ENCODE measurements at places on chromosomes 1 and 21.
A peak's percentile ranks its signal among the peaks of the same experiment; 100 is the strongest.

- DNase-seq = no peak
Measured at GRCh38 chr1:204672482-204673121, 12.9 kb downstream of the LRRN2 start.

- DNase-seq = no peak
Measured at GRCh38 chr1:34163792-34164731, 968 bp downstream of the CSMD2 start.

- no peak for DNase-seq
Measured at GRCh38 chr1:156025876-156026275, 5.1 kb upstream of the SSR2 start.

GRCh38 chr1:24364975-24365678 lies 46.0 kb downstream of the GRHL3 start:
- DNase-seq = no peak

GRCh38 chr1:218299416-218299815 lies 14.3 kb downstream of the RRP15 start:
- DNase-seq = no peak

DNA sequence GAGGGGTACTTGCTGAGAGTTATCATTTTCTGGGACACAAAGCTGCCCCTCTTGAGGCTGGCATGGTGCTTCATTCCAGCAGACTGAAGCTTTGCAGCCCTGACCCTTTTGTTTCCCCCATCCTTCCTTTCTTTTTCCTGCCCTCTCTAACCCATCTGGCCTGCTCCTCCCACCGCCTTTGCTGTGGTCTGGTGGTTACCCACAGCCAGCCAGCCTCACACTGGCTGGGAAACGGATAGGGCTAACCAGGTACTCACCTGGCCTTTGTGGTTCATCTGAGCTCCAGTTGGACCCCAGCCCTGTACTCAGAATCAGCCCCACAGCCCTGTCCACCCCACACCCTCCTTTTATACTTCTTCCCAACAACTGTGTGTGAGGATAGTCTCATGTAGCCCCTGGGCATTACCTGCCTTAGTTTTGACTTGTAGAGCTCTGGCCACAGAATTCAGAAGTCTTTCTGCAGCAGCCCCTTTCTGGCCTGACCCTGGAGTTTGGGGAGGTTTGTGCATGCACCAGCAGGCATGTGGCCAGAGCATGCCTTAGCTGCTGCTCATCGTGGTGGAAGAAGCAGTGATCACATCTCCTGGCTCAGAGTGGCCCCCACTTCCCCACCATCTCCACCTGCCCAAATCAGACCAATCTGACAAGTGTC lies 138.0 kb downstream of the TRABD2B start:
- no peak for DNase-seq

GRCh38 chr1:14682941-14683621 lies 84.6 kb downstream of the KAZN start:
- DNase-seq = no peak

- DNase-seq = no peak
Measured at GRCh38 chr1:220879509-220880361, 492 bp downstream of the HLX start.

GRCh38 chr1:22870201-22870871 lies 102.3 kb downstream of the LACTBL1 start:
- DNase-seq = peak; percentile 11

DNA sequence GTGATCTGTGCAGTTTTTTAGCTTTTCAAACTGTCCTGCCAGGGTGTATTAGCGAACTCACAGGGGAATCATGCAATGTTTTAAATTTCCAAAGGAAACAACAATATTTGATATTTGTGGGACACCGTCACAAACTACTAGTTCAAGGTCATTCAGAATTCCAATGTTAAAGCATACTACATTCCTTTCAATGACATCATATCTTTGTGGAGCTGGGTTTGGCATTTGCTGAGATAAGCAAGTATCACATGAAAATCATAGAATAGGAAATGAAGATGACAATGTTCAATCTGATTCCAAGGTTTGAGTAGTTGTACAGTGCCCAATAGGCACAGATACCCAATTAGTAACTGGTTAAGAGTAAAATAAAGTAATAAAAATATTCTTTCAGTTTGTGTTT lies 35.6 kb downstream of the NUF2 start:
- DNase-seq = no peak

DNA sequence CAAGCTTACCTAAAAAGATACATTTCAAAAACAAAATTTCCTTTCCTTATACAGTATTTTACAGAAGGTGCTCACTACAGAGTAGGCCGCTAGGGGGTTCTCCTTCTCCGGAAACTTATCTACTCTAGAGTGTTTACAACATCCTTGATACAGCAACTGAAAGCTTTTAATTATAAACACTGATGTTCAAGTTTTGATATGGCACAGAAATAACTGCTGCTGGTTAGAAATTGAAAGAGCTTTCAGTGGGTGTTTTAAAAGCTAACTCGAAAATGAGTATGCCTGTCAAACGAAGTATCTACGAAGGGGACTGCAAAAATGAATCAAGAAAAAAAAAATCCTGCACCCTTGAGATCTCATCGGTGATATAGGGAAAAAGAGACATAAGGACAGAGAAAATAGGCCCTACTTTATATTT lies 1.0 kb downstream of the YOD1 start:
- peak; percentile 67 for DNase-seq

DNA sequence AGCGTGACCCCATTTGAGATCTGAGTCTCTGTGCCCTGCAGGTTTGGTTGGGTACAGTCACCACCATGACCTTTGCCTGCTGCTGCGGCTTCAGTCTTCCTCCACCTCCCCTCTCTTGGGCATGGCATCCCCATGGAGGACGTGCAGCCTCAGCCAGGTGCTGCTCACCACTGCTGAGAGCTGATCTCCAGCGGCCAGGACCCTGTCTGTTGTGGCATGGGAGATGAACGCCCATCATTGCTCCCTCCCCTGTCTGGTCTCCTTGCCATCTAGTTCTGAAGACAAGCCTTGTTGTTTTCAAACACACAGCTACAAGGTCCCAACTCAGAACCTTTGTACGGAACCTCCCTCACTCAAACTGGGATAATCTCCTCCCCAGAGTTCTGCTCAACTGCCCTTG lies 19.2 kb upstream of the PKP1 start:
- peak; percentile 2 for DNase-seq

DNA sequence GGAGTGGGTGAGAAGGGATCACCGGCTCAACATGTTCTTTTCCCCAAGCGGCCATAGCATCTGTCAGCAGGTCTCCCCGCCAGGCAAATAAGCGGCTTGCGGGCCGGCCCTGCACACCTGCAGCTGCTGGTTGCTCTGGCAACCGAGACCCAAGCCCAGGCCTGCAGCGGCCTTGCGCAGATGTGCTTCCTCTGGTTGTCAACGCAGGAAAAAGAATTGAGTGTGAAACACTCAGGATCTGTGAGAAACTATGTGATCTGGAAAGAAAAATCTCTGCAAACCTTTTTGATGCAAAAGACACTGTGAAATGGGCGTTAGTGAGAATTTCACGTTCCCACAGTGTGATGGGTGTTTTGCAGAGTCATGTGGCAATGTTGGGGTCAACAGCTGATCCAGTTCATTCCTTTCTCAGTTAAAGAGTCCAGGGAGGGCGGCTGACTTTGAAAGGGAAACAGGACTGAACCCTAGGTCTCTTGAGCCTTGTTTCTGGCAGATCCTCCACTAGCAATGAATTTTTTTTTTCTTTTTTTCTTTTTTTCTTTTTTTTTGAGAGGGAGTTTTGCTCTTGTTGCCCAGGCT lies 28.4 kb downstream of the TOMM20 start:
- no peak for DNase-seq
